ENCODE measurements at places on chromosomes 3 and 15. TPM values are rescaled to one million over a fixed set of nuclear protein-coding genes. Genes with fewer than 3 reads are reported as not detected.

- no peak for DNase-seq
Observed at GRCh38 chr3:141994856-141995255, 118.4 kb downstream of the ATP1B3 start.

GRCh38 chr3:194573680-194574437 lies 59.4 kb downstream of the TMEM44 start:
- DNase-seq, result peak; percentile 78

DNA sequence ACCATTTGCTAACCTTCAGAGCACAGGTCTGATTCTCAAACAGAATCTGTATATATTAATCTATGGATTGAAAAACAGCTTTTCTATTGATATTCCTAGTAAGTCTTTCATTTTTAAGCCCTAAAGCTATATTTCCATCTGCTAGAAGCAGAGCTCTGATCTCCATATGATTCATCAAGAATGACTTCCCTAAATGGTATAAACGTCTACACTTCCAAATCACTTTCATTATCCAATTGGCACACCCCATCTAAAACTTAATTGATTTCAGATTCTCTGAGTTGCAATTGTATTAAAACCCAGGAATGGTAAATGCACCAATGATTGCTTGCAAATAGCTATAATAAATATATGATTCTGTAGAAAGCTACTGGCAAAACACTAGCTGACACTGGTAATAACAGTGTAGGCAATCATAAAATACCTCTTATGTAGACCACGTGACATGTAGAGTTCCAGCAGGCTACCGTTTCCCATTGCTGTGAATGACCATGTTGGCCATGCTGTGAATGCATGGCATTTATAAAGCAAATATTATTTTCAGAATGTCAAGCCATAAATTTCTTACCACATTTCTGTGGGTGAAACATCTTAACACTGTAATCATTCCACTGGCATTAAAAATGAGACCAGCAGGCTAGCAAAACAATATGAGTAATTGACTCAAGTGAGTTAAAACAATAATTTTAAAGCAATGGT lies 226.0 kb downstream of the ZMAT3 start:
- peak; percentile 76 for DNase-seq

DNA sequence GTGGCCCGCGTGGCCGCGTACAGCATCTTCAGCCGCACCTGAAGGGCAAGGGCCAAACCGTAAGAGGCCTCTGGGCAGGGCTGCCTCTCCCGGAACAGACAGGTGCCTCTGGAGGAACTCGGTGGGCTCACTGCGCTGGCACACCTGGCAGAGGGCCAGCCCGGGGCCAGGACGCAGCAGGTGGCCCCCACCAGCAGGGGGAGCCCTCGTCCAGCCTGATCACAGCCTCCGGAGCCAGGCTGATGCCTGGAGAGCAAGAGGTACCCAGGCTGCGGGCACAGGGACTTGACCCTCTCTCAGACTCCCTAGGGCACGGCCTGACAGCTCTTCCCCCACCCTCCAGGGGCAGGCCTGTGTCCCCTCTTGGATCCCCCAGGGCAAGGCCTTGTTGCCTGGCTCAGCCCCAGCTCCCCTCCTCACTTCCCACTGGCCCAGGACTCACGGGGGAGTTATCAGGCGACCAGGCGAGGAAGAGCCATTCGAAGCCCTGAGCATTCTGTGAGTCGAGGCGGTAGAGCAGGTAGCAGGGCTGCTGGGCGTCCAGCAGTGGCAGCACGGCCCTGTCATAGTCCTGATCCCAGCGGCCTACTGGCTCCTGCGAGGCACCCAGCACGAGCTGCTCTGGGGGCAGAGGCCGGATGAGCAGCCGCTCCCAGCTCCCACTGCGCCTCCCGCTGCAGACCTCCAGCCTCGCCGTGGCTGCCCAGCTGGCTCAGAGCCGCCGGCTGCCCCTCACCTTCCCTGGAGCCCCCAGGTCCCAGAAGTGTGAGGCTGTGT lies 6.2 kb upstream of the TLR9 start:
- peak; percentile 69 for DNase-seq

DNA sequence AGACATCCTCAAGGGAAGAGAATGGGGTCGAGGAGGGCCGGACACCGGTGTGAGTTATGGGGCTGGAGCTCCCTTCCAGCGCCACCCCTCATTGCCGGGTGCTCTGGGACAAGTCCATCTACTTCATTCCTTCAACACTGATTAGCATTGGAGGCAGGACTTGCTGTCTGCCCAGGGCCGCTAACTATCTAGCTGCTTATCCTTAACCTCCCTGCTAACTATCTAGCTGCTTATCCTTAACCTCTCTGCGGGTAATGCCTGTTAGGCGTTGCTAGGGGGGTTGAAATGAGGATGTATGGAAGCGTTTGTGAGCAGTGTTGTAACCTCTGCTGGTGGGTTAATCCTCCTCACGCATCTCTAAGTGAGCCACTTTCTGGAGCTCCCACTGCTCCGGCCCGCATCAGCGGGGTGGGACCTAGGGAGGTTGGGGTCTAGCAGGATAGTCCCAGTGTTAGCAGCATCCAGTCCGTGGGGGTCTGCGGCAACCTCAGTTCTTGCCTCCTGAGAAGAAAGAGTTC lies 10.9 kb upstream of the CHAC1 start:
- no peak for DNase-seq

- no peak for DNase-seq
Observed at GRCh38 chr3:33030802-33031201, 66.1 kb downstream of the GLB1 start.

SPCS1 gene
- 132 TPM for total RNA-seq

CALML4 gene
- total RNA-seq, result 4.2 TPM

MYD88 gene
- total RNA-seq, result 8.1 TPM
